Sigmoid colon (tissue), 7 donors: ENCODE measurements at places on chromosomes 3 and 15. TPM values are rescaled to one million over a fixed set of nuclear protein-coding genes. Genes with fewer than 3 reads are reported as not detected.

- no peak overlapping the region for H3K4me3 ChIP-seq
- H3K27me3 ChIP-seq = no peaks in the 10 kb centered on the region
- H3K4me1 ChIP-seq = no peaks in the 10 kb centered on the region
- H3K27ac ChIP-seq = no peak overlapping the region
These were observed 179.0 kb downstream of the P3H2 start for GRCh38 chr3:189941679-189942078.

DNA sequence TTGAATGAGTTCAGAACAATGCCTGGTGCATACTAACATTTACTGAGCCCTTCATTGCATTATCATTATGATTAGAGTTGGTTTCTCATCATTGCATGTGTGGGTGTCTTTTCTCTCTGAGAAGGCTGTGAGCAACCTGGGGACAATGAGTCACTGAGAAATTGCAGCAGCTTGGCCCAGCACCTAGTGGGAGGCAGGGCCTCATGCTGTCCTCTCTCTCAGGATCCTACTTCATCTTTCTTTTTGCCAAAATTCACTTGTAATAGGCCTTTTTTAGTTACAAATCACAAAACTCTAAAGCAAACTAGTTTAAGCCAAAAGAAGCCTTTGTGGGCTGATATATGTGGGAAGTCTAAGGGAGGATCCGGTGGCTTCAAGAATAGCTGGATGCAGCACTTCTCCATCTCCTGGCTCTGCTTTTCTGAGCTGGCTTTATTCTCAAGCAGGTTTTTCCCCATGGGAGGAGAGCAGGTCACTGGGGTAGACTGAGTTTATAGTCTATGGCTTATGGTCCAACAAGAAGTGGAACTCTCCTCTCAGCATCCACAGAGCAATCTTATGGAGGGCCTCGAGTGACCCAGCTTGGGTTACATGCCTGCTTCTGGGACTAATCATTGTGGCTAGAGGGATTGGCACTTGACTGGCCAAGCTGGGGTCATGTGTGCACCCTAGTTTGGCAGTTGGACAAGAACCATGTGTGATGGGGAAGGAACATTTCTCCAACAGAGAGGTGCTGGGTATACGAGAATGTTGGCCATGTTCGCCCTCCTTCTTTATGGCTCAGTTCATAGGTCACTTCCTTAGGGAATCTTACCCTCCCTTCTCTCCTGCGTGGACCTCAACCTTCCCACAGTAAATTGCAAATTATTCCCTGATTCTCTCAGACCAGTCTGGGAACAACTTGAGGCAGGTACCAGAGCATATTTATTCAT, 8.7 kb upstream of the CAMK1 start:
- H3K27ac ChIP-seq = no peak overlapping the region
- DNase-seq = no peak
- H3K27me3 ChIP-seq = no peaks in the 10 kb centered on the region
- H3K4me1 ChIP-seq = no peaks in the 10 kb centered on the region
- H3K4me3 ChIP-seq = no peak overlapping the region

GRCh38 chr3:13512451-13512850, 32.3 kb downstream of the HDAC11 start:
- H3K4me1 ChIP-seq = no peaks in the 10 kb centered on the region
- no peaks in the 10 kb centered on the region for H3K27me3 ChIP-seq
- H3K36me3 ChIP-seq = no peaks in the 10 kb centered on the region
- no peak overlapping the region for H3K27ac ChIP-seq

SIDT1 gene
- 1.1 TPM for total RNA-seq

GRCh38 chr15:81087066-81087465, 47.0 kb upstream of the CFAP161 start:
- no peaks in the 10 kb centered on the region for H3K4me1 ChIP-seq
- no peak overlapping the region for H3K4me3 ChIP-seq
- H3K27me3 ChIP-seq = no peaks in the 10 kb centered on the region
- no peaks in the 10 kb centered on the region for H3K36me3 ChIP-seq

GRCh38 chr15:70220490-70221096, 122.9 kb upstream of the TLE3 start:
- H3K27me3 ChIP-seq = no peaks in the 10 kb centered on the region
- H3K36me3 ChIP-seq = no peaks in the 10 kb centered on the region

FGF7 gene
- total RNA-seq = 133 TPM

CASR gene
- under 0.01 TPM for total RNA-seq

ISLR2 gene
- total RNA-seq = 1.4 TPM

- H3K4me1 ChIP-seq = no peaks in the 10 kb centered on the region
- H3K36me3 ChIP-seq = no peaks in the 10 kb centered on the region
- H3K27ac ChIP-seq = no peak overlapping the region
- no peak overlapping the region for H3K4me3 ChIP-seq
These were observed 113.5 kb upstream of the TOPAZ1 start for GRCh38 chr3:44128057-44128775.

ZNF860 gene
- total RNA-seq = 1.3 TPM

CPN2 gene
- not detected for total RNA-seq

DNA sequence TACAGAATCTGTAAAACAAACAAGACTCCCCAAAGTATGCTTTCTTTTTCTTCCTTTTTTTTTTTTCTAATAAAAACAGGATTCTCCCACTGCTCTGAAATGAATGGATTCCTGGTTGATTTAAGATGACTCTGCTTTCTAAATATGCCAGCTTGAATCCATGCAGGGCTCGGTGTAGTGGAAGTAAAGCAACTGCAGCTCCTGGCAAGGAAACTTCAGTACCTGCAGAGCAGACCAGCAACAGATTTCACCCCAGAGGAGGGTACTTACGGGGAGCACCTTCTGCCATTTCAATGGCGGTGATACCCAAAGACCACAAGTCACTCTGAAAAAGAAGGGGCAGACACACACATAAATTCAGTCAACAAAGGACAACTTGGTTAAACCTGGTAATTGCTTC, 150.5 kb upstream of the SLC2A2 start:
- peaks cover 27% of the 10 kb centered on the region for H3K4me1 ChIP-seq
- no peak overlapping the region for H3K27ac ChIP-seq
- H3K4me3 ChIP-seq = no peak overlapping the region

DNA sequence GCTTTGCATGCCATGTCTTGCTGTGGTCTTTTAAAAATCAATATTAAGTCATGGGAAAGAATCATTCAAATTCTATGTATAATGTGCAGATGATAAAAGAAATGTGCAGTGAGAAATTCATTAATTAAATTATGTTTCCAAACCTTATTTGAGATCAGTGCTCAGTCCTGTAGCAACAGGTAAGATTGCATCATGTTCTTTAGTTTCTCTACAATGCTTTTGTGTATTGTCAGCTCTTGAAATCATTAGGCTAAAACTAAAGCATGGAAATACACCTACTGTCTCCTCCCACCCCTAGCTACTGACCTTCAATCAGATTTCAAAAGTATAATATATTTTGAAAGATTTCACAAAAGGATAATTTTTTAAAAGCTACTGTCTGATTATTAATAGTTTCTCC, 612.7 kb downstream of the ROBO2 start:
- DNase-seq = no peak
- no peaks in the 10 kb centered on the region for H3K36me3 ChIP-seq
- no peaks in the 10 kb centered on the region for H3K27me3 ChIP-seq
- no peak overlapping the region for H3K27ac ChIP-seq

- no peak overlapping the region for H3K27ac ChIP-seq
- DNase-seq = no peak
- no peaks in the 10 kb centered on the region for H3K27me3 ChIP-seq
- H3K4me3 ChIP-seq = no peak overlapping the region
These were observed 102.7 kb downstream of the CDIN1 start for GRCh38 chr15:36682101-36682500.

LDHAL6B gene
- total RNA-seq = not detected

GRCh38 chr15:77455696-77456321, 35.1 kb downstream of the HMG20A start:
- H3K4me1 ChIP-seq = peaks cover 31% of the 10 kb centered on the region
- DNase-seq = no peak
- H3K27ac ChIP-seq = peak overlapping the region; percentile 53
- no peaks in the 10 kb centered on the region for H3K36me3 ChIP-seq

CCDC39 gene
- total RNA-seq = 1.1 TPM

PDIA3 gene
- 66.2 TPM for total RNA-seq

DNA sequence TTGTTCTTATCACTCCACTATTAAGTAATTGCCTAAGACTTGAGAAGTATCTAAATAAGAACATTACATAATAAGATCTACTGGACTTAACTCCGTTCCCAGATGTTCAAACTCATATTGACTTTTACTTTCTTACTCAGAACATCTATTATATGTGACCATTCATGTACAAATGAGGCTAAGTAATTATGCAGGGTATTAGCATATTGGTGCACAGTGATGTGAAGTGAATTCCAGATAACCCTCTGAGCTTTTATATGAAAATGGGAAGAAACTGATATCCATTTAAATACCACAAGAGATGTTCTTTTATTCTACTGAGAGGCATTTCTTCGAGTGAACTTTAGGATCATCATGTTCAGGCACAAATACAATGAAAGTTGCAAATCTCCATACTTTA, 135.7 kb downstream of the ZPLD1 start:
- no peaks in the 10 kb centered on the region for H3K27me3 ChIP-seq
- DNase-seq = no peak
- no peaks in the 10 kb centered on the region for H3K4me1 ChIP-seq
- no peak overlapping the region for H3K27ac ChIP-seq

DNA sequence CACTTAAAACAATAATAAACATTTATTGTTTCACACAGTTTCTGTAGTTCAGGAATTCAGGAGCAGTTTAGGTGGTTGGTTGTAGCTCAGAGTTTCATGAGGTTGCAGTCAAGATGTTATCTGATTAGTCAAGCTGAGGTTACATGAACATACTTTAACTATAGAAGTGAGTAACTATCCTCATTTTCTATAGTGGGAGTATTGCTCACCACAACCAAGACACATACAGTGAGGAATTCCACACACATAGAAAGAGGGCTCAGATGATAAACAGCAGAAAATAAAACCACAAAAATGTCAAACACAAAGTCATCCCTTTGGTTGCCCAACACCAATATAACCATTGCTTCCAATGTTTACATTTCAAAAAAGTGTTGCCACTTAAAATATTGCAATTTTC, 13.6 kb downstream of the SCN11A start:
- no peaks in the 10 kb centered on the region for H3K27me3 ChIP-seq
- no peak for DNase-seq
- H3K4me3 ChIP-seq = no peak overlapping the region
- H3K36me3 ChIP-seq = no peaks in the 10 kb centered on the region

- H3K27me3 ChIP-seq = no peaks in the 10 kb centered on the region
- no peak overlapping the region for H3K27ac ChIP-seq
- H3K36me3 ChIP-seq = no peaks in the 10 kb centered on the region
- no peaks in the 10 kb centered on the region for H3K4me1 ChIP-seq
These were observed 131.9 kb upstream of the STRIT1 start for GRCh38 chr3:155425396-155425795.
